Muscle of arm (tissue), 14 donors: ENCODE measurements at places on chromosomes 2 and 18. TPM values are rescaled to one million over a fixed set of nuclear protein-coding genes. Genes with fewer than 3 reads are reported as not detected.
A peak's percentile ranks its signal among the peaks of the same experiment; 100 is the strongest.

DNA sequence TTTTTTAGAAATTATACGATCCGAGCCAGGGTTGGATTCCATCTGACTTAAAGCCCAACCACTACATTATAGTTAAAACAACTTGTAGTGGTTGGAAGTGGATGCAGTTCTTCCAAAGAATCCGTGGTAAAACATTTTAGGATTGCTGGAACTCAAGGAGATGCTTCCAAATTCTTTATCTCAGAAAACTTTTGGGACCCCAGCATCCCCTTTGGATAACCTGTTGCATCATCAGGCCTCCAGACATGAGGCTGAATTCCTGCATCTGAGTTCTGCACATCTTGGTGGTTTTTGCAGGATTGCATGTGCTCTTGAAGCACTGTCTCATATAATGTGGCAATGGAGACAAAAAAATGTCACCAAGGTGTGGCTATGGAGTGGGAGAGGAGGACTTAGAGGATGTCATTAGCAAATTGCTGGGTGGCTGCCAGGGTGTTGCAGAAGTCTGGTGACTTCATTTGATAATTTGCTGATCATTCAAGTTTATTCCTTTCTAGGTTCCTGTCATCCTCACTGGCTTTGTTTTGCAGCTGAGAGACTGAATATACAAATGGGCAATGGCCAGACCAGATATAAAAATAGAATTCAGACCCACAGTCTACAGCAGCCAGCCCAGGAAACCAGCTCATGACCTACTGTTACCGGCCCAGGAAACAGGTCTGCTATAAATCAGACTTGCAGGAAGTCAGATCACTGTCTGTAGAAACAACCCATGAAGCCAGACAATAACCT, 207.7 kb downstream of the BCL2 start:
- DNase-seq: peak; percentile 44

CNGA3 gene
- polyA plus RNA-seq: 0.26 TPM

GRCh38 chr2:135664623-135665068, 77.0 kb upstream of the UBXN4 start:
- DNase-seq: no peak

DNA sequence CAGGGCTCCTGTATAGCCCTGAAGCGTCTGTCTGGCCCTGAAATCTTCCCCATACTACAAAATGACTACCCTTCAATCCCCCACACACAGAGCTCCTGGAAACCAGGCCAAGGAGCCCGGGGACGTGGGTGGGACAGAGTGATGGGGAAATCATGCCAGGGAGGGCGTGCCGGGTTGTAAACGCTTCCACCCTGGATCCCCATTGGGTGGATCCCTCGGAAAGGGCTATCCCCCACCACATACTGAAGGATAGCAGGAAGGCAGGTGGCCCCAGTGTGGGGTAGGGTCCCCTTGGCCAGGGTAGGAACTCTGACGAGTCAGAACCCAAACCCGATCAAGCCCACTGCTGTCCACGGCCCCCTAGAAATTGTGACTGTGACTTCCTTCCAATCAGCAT, 91.7 kb downstream of the INHBB start:
- no peak for DNase-seq

DNA sequence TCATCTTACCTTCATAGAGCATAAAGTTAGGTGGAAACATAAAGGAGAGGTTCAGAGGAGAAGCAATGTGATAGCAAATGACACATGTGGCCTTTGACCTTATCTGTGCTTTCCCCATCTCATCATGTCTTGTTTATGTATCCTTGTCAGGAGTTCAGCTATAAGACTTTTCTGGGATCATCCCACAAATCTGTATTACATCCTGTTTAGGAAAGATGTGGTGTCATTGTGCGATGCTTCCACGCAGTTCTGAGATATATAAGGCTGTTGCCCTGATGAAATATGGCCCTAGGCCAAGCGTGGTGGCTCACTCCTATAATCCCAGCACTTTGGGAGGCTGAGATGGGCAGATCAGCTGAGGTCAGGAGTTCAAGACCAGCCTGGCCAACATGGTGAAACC, 15.5 kb upstream of the MGAT5 start:
- DNase-seq: no peak

ELOA2 gene
- polyA plus RNA-seq: not detected

TUBB8B gene
- polyA plus RNA-seq: not detected

GRCh38 chr18:24543795-24544498, 83.5 kb downstream of the HRH4 start:
- peak; percentile 55 for DNase-seq

SERPINB3 gene
- polyA plus RNA-seq: not detected

- DNase-seq: peak; percentile 52
These were observed 364.8 kb upstream of the GALNT5 start for GRCh38 chr2:156892467-156893281.

GRCh38 chr2:219997341-219997851, 370.0 kb downstream of the SLC4A3 start:
- no peak for DNase-seq

DNA sequence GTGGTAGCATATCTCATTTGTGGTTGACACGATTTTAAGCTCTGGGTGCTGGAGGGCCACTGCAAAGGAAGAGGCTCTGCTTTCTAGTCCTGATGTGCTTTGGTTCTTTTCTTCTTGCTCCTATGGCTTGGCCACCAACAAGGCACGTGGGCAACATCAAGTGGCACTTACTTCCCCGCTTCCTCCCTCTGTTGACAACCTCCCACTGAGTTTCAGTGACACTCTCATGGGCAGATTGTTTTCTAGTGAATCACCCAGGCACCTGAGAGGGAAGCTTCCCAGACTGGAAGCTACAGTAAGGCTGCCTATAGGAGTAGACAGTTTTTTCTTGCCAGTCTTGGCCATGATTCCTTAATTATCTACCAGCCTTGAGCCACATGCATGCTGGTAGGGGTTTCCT, 89.0 kb downstream of the NBAS start:
- no peak for DNase-seq
